Ammon's horn (tissue), 1 donor: ENCODE measurements at places on chromosomes 2 and 18.

DNA sequence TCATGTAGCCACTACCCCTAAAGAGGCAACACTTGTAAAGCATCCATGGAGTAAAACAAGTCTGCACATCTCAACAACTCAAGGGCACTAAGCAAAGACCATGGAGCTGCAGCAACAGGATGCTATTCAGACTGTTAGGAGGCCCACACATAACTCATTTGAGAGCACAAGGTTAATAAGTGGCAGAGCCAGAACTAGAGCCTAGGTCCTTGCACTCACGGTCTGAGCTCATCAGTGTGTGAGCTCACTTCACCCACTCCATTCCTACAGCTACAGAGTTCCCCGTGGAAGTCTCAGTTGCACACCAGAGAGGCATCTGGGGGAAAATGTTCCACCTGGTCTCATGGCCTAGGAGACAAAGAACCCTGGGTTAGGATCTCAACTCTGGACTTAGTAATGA is 35.0 kb downstream of the TTC32 start:
- no peak for DNase-seq

- no peak for DNase-seq
Measured at GRCh38 chr2:68512326-68512725, 44.9 kb downstream of the APLF start.

DNA sequence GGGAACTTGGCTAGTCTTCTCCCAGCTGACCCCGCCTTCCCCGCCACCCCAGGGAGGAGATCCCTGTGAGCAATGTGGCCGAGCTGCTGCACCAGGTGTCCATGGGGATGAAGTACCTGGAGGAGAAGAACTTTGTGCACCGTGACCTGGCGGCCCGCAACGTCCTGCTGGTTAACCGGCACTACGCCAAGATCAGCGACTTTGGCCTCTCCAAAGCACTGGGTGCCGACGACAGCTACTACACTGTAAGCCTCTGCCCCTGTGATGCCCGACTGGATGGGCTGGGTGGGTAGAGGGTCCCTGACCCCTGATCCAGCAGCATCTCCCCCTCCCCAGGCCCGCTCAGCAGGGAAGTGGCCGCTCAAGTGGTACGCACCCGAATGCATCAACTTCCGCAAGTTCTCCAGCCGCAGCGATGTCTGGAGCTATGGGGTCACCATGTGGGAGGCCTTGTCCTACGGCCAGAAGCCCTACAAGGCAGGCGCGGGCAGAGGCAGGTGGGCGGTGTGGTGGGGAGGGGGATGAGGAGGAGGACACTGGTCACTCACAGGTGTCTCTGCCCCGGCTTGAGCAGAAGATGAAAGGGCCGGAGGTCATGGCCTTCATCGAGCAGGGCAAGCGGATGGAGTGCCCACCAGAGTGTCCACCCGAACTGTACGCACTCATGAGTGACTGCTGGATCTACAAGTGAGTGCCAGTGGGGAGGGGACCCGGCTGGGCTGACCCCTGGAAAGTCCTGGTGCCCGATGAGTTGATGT is 24.2 kb downstream of the ZAP70 start:
- no peak for DNase-seq

DNA sequence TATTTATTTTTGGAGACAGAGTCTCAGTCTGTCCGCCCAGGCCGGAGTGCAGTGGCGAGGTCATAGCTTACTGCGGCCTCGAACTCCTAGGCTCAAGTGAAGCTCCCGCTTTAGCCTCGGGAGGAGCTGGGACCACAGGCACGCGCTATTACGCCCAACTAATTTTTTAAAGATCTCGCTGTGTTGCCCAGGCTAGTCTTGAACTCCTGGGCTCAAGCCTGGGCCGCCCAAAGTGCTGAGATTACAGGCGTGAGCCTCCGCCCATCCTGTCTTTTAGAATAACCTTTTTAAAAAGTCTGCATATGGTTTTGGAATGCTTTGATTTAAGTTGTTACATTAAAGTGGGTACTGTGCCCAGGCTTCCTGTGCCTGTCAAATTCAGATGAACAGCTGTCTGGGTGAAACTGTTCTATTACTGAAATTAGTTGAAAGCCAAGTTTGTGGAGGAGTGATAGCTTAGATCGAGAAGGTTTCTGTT is 944 bp downstream of the RAB3GAP1 start:
- no peak for DNase-seq

DNA sequence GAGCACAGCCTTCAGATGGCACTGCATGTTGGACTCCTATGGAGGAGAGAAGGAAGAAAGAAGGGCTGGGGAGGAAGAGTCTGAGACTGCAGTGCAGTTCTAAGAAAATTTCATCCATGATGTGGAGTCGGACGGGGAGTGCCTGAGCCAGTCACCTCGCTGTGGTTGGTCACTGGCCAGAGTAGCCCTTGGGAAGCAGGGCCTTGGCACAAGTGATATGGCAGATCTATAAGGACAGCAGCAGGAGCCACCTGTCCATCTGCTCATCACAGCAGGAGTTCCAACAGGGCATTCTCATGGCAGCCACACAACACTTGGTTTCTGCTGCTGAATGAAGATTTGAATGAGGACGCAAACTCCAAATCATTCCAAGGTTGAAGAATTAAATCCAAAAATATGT is 314.8 kb downstream of the CYP26B1 start:
- no peak for DNase-seq

DNA sequence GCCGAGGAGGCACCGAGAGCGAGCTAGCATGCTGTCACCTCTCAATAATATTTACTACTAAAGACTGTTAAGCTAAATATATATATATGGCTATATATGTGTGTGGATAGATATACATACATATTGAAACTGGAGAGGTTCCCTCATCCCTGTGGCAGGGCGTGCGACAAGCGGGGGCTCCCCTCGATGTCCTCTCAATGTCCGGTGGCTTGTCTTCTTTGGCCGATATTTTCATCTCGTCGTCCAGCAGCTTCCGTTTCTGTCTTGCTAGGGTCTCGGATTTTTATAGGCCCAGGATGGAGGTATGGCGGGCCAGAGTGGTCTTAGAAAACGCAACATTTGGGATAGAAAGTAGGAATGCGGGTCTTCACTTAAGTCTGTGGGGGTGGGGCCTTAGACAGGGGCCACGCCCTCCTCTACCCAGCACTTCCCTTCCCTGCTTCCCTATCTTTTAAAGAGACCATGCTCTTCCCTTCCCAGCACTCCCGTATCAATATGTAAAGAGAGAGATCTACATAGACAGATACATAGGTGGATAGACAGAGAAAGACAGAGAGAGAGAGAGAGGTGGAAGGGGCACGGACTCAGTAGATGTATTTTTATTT is 866.8 kb downstream of the DSC3 start:
- DNase-seq: no peak

DNA sequence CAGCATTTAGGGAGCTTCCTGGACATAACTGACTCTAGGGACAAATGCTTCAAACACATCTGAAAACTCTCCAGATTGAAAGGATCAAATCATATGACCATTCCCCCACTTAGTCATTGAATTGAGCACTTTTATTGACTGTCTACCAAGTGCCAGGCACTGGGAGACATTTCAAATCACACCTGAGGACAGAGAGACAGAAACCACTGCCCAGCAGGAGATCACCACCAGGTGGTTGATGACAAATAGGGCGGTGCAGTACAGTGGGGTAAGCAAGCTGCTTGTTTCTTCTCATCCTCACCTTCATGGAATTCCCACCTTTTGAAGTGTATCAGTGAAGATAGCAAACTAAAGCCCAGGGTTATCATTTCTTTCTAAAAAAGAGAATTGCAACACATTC is 19.0 kb upstream of the CXCR4 start:
- no peak for DNase-seq

GRCh38 chr2:172256886-172257285 is 154.2 kb upstream of the DLX2 start:
- DNase-seq: peak; percentile 50

GRCh38 chr2:8604262-8604661 is 77.6 kb upstream of the ID2 start:
- DNase-seq: no peak

DNA sequence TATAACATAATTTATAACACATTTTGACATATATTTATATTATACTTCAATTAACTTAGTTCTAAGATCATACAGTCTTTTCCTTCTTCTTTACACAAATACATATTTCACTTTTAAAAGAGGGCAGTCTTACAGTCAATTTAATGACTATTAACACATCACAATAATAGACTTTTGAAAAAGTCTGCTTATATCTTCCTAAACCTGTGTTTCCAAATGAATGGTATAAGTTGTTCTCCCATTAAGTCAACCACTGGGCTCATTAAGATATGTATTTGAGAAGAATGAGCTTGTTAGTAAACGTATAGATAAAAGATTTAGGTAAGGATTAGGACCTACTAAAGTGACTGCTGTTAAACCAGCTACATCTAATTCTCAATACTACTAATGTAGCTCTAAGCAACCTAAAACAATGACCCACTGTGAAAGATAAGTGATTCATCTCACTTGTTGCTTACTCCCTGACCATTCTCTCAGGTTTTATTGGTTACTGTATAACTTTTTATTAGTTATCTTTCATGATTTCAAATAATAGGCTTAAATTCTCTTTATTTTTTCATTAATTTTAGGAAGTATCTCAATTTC is 27.0 kb downstream of the SLC40A1 start:
- no peak for DNase-seq

GRCh38 chr2:161580021-161580420 is 44.2 kb upstream of the SLC4A10 start:
- no peak for DNase-seq

DNA sequence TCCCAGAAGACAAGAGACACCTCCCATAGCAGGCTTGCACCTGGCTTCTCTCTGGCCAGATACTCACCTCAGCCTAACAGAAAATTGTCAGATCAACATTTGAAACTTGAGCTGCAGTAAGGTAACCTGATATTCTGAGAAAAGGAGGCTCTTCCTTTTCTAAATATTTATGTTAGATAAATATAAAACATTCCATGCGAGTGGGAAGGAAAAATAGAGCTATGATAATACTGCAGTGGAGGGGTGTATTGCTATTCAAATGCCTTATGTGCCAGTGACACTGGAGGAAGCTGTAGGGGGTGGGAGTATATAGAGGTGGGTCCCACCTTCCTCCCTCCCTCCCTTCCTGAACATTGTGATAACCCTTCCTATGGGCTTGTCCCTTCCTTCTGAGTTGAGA is 515.5 kb upstream of the CHAC2 start:
- DNase-seq: no peak

DNA sequence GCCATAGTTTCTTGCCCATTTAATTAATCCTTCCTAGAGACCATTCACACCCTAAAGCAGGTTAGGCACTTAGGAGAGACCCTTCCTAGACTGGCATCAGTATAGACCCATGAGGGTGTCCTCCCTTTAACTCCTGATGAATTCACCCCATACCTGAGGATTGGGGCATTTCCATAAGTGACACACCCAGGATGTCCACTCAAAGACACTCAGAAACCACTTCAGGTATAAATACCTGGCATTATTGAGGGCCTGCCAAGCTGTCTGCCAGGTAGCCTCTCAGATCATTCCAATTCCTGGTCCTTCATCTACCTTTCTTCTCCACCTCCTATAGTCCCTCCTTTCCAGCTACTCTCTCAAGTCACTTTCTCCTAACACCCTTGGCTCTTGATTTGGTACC is 57.5 kb upstream of the SLC14A2 start:
- DNase-seq: no peak

GRCh38 chr2:120620025-120620793 is 115.5 kb upstream of the GLI2 start:
- no peak for DNase-seq

DNA sequence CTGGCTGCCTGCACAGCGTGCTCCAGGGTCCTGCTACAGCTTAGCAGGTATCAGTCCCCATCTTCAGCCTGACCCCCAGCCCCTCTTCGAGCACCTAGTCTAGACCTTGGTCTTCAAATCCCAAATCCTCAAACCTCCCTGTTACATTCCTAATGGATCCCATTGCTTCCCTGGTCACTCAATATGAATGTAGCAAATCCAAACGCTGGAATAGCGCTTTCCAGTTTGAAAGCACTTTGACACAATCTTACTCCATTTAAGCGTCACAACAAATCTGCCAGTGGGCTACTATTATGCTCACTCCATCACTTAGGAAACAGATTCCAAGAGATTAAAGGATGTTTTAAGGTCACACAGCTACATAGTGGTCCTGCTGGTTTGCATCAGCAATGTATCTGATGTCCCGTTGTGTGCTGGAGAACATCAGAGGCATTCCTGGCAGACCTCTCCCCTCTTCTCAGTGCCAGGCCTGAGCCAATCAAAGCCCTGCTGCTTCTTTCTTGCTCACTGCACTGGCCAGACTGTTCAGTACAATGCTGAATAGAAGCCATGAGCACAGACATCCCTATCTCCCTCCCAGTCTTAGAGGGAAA is 11.1 kb upstream of the INO80C start:
- DNase-seq: no peak

- DNase-seq: no peak
Measured at GRCh38 chr18:14930576-14930975, 182.6 kb downstream of the ANKRD30B start.

DNA sequence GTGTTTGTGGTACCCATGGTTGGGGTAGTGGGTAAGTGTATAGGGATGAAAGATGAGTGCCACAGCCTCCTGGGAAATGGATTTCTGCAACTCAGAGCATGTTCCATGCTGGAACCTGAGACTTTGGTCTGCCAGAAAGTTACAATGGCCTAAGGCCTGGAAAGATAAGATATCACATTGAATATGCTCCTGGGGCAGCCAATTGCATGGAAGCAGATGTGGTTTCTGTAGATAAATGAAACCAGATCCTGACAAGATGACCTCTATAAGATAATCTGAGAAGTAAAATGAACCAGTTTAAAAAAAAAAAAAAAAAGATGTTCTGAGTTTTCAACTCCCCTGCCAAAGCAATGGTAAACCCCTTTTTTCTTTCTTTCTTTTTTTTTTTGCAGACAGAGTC is 91.4 kb upstream of the NCK2 start:
- DNase-seq: no peak

GRCh38 chr2:175465101-175465500 is 283.6 kb upstream of the ATP5MC3 start:
- no peak for DNase-seq

DNA sequence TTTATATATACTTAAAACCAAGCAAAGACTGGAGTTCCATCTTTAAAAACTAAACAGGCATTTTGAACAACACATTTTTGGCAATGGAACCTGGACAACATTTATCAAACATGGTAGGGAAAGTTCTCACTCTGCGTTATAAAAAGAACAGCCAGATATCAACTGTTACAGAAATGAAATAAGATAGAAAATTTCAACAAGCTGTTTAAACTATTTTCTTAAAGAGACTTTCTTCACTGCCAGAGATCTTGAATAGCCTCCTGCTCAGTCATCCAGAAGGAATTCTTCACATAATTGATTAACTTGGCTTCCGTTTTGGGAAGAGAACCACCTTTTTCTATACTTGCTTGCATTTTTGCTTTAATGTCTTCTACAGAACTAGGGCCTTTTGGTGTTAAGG is 166.0 kb upstream of the PIK3C3 start:
- no peak for DNase-seq

- DNase-seq: no peak
Measured at GRCh38 chr18:1294229-1294628, 389.6 kb downstream of the ADCYAP1 start.
